ENCODE measurements at places on chromosomes 5 and 9.
A peak's percentile ranks its signal among the peaks of the same experiment; 100 is the strongest.

- no peak for DNase-seq
Measured at GRCh38 chr9:77516781-77517180, 131.3 kb downstream of the GNA14 start.

DNA sequence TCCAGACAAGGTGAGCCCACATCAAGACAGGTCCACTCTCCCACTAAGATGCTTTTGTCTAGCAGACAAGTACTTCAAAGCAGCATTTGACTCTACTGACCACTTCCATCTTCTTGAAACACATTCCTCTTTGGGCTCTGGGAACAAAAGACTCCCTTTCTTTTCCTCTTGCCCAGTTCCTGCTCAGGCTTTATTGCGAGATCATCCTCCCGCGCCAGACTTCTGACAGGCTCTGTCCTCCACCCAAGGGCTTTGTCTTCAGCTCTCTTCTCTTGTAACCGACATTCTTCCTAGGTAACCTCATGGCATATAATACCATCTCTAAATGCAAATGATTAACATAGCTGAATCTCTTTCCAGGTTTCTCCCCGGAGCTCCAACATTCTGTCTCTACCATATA is 85.8 kb downstream of the NUDT12 start:
- no peak for DNase-seq

- no peak for DNase-seq
Measured at GRCh38 chr5:71894091-71894490, 175.0 kb downstream of the CARTPT start.

- no peak for DNase-seq
Measured at GRCh38 chr5:112637343-112637742, 100.3 kb upstream of the APC start.

DNA sequence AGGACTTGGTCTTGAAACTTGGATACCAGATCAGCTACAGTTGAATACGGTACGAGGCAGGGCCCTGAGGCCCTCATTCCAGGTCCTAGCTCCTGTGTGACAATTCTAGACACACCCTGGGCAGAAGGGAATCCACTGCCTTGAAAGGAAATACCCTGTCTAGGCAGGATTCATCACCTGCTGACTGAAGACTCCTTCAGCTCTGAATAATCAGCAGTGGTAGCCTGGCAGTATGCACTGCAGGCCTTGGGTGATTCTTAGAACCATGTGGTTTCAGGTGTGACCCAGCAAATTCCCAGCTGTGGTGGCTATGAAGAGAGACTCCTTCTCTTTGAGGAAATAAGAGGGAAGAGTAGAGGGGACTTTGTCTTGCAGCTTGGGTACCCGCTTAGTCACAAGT is 17.2 kb upstream of the EFNA5 start:
- DNase-seq = no peak

DNA sequence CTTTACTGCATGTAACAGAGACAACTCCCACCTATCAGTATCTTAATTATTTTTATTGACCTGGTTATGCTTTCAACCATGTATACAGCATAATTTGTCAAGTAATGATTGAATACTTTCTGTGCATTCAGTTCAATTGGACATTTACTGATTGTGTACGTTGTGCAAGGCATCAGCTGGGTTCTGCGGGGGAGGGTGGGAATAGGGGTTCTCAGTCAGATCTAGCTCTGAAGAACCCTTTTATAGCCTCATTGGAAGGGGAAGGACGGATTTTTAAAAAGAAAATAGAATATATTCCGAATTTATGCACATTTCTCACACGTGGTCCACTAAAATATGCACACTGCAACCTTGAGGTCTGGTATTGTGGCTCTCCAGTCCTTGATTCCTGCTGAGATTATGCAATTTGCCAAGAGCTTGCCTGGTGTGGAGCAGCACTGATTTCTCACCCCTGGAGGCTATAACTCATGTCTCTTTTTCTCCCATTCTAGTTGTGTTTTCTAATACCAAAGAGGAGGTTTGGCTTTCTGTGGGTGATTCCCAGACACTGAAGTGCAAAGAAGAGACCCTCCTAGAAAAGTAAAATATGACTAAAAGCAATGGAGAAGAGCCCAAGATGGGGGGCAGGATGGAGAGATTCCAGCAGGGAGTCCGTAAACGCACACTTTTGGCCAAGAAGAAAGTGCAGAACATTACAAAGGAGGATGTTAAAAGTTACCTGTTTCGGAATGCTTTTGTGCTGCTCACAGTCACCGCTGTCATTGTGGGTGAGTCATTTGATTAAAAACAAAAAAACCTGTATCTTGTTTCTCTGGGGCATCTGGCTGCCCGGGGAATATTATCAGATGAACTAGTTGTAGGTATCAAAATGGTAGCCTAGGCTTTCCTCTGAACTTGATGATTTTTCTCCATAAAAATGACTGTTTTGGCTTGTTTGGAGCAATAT is 1.7 kb downstream of the SLC1A3 start:
- DNase-seq = no peak

- no peak for DNase-seq
Measured at GRCh38 chr9:133576875-133577736, 32.1 kb downstream of the FAM163B start.

DNA sequence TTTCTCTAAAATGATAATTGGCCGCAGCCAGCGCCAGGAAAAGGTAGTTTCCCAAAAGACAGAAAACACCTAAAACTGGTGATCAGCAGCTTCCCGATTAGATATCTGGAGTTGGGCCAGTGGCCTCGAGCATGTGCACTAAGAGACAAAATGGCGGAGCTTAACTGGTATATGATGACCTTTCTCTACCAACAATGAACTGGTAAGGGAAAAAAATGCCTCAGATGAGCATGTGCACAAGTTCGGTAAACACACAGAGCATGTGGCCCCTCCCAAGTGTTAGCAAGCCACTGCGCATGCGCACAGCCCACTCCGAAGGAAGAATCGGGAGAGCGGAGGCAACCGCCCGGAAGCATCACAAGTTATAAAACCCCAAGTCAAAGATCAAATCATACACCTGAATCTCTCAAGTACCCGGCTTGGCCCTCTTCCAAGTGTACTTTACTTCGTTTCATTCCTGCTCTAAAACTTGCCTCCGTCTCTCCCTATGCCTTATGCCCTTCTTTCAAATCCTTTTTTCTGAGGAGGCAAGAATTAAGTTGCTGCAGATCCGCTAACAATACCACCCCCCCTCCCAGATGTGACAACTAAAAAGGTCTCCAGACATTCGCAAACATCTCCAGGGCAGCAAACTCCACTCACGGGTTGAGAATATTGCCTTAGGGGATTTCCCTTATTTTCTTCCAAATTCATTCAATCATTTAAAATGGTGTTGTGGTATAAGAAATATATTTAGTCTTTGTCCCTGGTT is 15.0 kb upstream of the PTBP3 start:
- peak; percentile 80 for DNase-seq
